ENCODE measurements at places on chromosomes 16 and 17. TPM values are rescaled to one million over a fixed set of nuclear protein-coding genes. Genes with fewer than 3 reads are reported as not detected.

Gene CTRB1
- total RNA-seq, result not detected

Gene GPT2
- total RNA-seq, result 47.8 TPM

Gene CLEC18B
- 8.2 TPM for total RNA-seq

Gene SLFN13
- total RNA-seq, result 14.3 TPM

Gene MXRA7
- 75.0 TPM for total RNA-seq

Gene CTRB2
- total RNA-seq, result not detected

Gene PPP1R27
- not detected for total RNA-seq

DNA sequence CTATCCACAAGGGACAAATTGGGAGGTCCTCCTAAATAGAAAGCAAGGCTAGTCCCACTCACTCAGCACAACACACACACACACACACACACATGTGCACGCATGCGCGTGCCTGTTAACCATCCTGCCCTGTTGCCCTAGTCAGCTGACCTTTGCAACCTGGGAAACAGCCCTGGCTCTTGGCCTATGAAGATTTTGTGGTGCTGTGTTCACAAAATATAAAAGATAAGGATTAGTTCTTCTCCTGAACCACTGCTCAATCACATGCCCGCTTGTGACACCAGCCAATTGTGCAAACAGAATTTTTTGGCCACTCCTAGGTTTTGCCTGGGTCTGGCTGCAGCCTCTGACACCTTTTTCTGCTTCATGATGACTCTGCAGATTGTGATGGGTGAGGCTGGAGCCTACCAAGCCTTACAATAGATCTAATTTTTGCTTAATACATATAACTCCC is 3.3 kb upstream of the CES1 start:
- no peaks in the 10 kb centered on the region for H3K36me3 ChIP-seq
- peaks cover 6% of the 10 kb centered on the region for H3K27me3 ChIP-seq
- H3K4me1 ChIP-seq, result peaks cover 5% of the 10 kb centered on the region

DNA sequence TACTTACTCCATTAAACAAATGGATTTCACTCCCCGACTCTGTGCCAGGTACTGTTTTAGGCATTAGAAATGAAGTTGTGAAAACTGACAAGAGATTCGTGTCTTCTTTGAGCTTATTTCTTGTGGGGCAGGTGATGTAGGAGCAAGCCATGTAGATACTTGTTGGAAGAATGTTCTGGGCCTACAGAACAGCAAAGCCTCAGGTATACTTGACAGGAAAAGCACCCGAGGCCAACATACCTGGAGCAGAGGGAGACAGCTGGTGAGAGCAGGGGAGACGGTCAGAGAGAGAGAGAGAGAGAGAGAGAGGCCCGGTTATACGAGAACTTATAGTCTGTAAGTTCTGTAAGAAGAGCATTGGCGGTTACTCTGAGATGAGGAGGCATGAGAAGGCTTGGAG is 110.8 kb downstream of the FTO start:
- no peak overlapping the region for H3K4me3 ChIP-seq
- H3K27me3 ChIP-seq, result no peaks in the 10 kb centered on the region
- DNase-seq, result no peak
- H3K36me3 ChIP-seq, result peaks cover 41% of the 10 kb centered on the region

DNA sequence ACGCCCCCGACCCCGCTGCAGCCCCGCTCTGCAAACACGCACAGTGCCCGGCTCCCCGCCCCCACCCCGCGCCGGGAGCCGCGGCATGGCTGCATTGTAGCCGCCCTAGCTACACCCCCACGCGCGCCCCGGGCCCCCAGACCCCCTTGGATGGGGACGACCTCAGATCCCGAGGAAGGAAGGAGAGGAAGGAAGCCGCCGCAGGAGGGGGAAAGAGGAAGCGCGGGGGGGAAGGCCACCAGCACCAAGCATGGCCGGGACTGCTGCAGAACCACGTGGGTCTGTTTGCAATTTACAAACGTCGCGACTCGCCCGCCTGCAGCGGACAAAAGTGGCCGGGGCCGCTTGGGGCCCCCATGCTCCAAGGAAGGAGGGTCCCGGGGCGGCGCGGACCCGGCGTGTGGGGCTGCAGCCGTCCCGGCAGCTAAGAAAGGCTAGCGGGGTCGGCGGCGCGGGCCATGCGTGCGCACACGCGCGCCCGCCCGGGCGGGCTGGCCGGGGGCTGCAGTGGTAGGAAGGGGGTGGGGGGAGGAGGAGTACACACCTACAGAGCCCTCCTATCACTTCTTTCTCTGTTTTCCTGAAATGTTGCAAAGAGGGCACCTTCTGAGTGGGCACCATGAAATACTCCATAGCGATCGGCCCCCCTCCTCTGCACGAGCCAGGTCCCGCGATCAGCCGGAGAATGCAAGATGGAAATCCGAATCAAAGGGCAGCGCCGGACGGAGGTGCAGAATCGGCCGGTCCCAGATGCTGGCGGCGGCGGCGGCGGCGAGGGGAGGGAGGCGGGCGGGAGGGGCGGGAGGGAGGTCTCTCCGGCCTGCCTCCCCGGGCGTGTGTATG is 488 bp downstream of the TFAP4 start:
- H3K27ac ChIP-seq, result peak overlapping the region; percentile 92
- no peaks in the 10 kb centered on the region for H3K4me1 ChIP-seq
- peaks cover 4% of the 10 kb centered on the region for H3K27me3 ChIP-seq
- DNase-seq, result no peak

GRCh38 chr16:526181-527014 is 1.1 kb upstream of the CAPN15 start:
- no peaks in the 10 kb centered on the region for H3K27me3 ChIP-seq
- peak overlapping the region; percentile 95 for H3K4me3 ChIP-seq
- peak overlapping the region; percentile 95 for H3K27ac ChIP-seq
- no peak for DNase-seq

GRCh38 chr16:2881783-2882649 is 999 bp upstream of the FLYWCH2 start:
- peak overlapping the region; percentile 98 for H3K27ac ChIP-seq
- no peak for DNase-seq
- H3K4me1 ChIP-seq, result peaks cover 9% of the 10 kb centered on the region
- peak overlapping the region; percentile 97 for H3K4me3 ChIP-seq
- H3K36me3 ChIP-seq, result peaks cover 6% of the 10 kb centered on the region

DNA sequence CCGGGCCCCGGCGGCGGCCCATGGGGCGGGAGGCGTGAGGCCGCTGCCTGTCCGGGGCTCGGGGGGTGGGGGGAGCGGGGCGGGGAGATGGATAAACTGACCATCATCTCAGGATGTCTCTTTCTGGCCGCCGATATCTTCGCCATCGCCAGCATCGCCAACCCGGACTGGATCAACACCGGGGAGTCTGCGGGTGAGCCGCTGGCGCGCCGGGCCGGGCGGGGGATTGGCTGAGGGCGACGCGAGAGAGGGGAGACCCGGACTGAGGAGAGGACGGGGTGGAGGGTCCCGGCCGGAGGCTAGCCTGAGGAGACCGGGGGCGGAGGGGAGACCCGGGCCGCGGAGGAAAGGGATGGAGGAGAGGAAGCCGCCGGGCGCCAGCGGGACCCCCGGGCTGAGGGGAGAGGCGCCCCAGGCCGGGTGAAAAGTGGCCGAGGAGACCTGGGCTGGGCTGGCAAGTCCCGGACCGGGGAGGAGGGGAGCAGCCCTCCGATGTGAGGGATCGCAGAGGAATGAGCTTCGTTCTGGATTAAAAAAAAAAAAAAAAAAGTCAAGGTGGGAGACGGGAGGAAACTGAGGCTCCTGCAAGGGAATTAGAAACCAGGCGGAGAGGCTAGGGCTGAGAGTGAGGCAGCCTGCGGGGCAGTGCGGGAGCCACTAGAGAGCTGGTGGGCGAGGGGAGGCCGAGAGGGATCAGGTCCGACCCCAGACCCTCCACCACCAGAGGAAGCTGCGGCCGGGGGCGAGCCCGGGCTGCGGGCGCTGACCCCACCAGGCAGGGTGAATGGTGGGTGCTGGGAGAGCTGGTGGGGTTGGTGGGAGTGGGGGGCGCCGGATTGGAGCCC is 526 bp downstream of the MOSMO start:
- peak; percentile 71 for DNase-seq
- H3K4me1 ChIP-seq, result peaks cover 20% of the 10 kb centered on the region
- peaks cover 4% of the 10 kb centered on the region for H3K36me3 ChIP-seq
- H3K27ac ChIP-seq, result no peak overlapping the region
- H3K4me3 ChIP-seq, result peak overlapping the region; percentile 89

- H3K4me1 ChIP-seq, result peaks cover 8% of the 10 kb centered on the region
- H3K36me3 ChIP-seq, result peaks cover 10% of the 10 kb centered on the region
- no peak overlapping the region for H3K27ac ChIP-seq
- DNase-seq, result no peak
- H3K4me3 ChIP-seq, result no peak overlapping the region
Measured at GRCh38 chr17:76716839-76717215, 6.1 kb upstream of the MXRA7 start.

- DNase-seq, result no peak
- H3K36me3 ChIP-seq, result no peaks in the 10 kb centered on the region
- no peaks in the 10 kb centered on the region for H3K27me3 ChIP-seq
- no peak overlapping the region for H3K27ac ChIP-seq
Measured at GRCh38 chr16:13390093-13390985, 488.9 kb downstream of the SHISA9 start.

GRCh38 chr17:63042256-63042812 is 76.3 kb downstream of the TANC2 start:
- peaks cover 11% of the 10 kb centered on the region for H3K4me1 ChIP-seq
- no peak overlapping the region for H3K27ac ChIP-seq
- DNase-seq, result no peak
- no peak overlapping the region for H3K4me3 ChIP-seq

GRCh38 chr17:72631949-72632684 is 460.4 kb downstream of the SLC39A11 start:
- H3K27ac ChIP-seq, result peak overlapping the region; percentile 97
- peaks cover 34% of the 10 kb centered on the region for H3K4me1 ChIP-seq
- no peaks in the 10 kb centered on the region for H3K27me3 ChIP-seq
- no peaks in the 10 kb centered on the region for H3K36me3 ChIP-seq
- H3K4me3 ChIP-seq, result peak overlapping the region; percentile 74
- no peak for DNase-seq

DNA sequence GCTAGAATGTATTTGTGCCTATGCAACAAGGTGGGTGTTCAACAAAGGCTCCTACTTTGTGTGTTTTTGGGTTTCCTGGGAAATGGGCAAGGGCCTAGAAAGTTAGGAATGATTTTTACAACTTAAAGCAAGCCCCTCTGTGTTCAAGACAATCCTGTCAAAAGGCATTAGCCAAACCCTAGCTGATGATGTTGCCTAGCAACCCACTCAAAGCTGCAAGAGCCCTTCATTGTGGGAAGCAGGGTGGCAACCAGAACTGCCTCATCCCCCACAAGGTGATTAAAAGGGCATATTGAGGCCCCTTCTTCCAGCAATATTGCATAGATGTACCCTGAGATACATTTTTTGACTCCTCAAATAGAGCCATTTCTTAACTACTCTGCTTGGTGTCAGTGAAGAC is 16.0 kb upstream of the RASL10B start:
- no peak overlapping the region for H3K4me3 ChIP-seq
- DNase-seq, result no peak
- no peaks in the 10 kb centered on the region for H3K27me3 ChIP-seq
- no peak overlapping the region for H3K27ac ChIP-seq

- no peak overlapping the region for H3K27ac ChIP-seq
- peaks cover 8% of the 10 kb centered on the region for H3K27me3 ChIP-seq
- H3K4me1 ChIP-seq, result peaks cover 15% of the 10 kb centered on the region
- H3K4me3 ChIP-seq, result no peak overlapping the region
Measured at GRCh38 chr16:79717333-79718137, 117.0 kb upstream of the MAF start.

DNA sequence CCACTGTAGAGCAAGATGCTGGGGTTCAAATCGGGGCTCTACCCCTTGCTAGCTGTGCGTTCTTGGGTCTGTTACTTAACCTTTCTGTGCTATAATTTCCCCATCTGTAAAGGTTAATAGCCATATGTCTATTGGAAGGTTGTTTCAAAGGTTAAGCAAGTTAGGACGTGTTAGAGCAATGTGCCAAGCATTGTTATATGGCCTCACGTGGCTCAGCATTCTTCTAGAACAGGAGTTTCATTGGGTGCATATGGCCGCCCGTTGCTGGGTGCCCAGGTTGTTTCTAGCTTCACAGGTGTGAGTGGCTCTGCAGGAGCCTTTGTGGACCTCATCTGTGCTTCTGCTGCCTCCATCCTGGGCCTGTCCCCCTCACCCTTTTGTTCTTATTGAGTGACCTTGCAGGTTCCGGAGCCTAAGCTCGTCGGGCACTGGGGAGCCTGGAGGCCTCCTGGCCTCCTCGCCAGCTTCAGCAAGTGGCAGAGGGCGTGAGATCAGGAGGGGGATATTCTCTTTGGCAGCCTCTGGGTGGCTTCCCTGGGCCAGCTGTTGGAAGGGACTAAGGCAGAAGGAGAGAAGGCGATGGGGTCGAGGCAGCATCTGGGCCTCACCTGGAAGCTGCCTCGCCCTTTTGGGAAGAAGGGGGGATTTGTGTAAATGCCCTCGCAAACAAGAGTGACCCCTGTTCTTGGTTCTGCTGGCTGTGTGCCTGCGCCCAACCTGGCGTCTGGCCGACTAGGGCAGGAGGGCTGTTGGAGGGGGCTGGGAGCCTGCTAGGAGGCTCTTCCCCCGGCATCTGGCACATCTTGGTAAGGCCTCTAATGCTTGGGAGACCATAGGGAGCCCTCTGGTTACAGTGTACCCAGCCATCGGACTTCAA is 80.2 kb upstream of the CIBAR2 start:
- H3K36me3 ChIP-seq, result peaks cover 15% of the 10 kb centered on the region
- no peak overlapping the region for H3K27ac ChIP-seq
- no peaks in the 10 kb centered on the region for H3K27me3 ChIP-seq

- peak overlapping the region; percentile 28 for H3K27ac ChIP-seq
- H3K36me3 ChIP-seq, result no peaks in the 10 kb centered on the region
- H3K4me1 ChIP-seq, result peaks cover 24% of the 10 kb centered on the region
- DNase-seq, result no peak
- no peak overlapping the region for H3K4me3 ChIP-seq
Measured at GRCh38 chr16:87847785-87848675, 21.3 kb downstream of the SLC7A5 start.

DNA sequence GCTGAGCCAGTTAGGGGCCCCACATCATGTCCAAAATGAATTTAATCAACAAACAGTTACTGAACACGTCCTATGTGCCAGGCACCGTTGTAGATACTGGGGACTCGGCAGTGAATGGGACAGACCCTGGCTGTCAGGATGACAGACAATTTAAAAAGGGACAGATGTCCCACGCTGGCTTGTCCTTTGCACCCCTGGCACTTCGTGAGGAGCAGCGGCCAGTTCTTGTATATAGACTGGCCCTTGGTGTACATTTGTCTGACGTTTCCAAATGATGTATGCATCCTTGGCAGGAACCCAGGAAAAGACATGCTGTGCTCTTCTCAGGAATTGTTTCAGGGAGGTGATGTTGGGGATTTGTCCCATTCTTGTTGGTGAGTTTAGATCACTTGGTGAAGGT is 21.1 kb downstream of the IL4R start:
- H3K27me3 ChIP-seq, result no peaks in the 10 kb centered on the region
- no peak overlapping the region for H3K4me3 ChIP-seq
- DNase-seq, result no peak
- H3K27ac ChIP-seq, result no peak overlapping the region
- no peaks in the 10 kb centered on the region for H3K36me3 ChIP-seq
